Upper lobe of left lung (tissue), 6 donors: ENCODE measurements at places on chromosomes 13 and 19.

DNA sequence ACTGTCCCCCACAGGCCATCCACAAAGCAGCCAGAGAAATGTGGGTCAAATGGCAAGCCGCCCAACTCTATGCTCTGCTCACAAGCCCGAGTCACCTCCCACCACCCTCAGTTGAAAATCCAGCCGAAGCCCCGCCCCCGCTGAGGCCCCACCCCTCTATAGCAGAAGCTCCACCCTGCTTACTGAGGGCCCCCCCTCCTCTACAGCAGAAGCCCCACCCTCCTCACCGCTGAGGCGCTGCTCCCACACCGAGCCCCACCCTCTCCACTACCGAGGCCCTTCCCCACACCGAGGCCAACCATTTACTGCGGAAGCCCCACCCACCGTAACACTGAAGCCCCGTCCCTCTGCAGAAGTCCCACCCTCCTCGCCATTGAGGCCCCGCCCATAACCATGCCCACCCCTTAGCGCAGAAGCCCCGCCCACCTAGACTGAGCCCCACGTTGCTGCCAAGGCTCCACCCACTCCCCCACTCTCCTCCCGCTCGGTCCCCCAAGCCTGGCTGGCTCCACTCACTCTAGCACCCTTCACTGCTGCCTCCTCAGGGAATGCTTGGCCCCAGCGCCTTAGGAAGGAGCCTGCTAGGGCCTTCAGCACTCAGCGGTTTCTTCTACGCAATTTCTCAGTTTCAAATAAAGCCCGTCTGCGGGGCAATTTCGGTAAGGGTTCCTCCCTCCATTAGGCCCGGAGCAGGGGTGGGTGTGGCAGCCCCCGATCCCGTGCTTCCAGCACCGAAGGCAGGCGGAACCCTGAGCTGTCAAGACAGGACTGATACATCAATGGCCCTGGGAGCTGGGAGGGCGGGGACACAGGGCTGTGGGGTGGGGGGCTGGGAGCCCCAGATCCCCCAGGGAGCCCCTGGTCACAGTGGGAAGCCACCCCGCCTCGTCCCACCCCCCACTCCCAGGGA, 9.0 kb upstream of the MYDGF start:
- DNase-seq = no peak

- DNase-seq = no peak
These were observed 476 bp downstream of the TYK2 start for GRCh38 chr19:10379880-10380312.

DNA sequence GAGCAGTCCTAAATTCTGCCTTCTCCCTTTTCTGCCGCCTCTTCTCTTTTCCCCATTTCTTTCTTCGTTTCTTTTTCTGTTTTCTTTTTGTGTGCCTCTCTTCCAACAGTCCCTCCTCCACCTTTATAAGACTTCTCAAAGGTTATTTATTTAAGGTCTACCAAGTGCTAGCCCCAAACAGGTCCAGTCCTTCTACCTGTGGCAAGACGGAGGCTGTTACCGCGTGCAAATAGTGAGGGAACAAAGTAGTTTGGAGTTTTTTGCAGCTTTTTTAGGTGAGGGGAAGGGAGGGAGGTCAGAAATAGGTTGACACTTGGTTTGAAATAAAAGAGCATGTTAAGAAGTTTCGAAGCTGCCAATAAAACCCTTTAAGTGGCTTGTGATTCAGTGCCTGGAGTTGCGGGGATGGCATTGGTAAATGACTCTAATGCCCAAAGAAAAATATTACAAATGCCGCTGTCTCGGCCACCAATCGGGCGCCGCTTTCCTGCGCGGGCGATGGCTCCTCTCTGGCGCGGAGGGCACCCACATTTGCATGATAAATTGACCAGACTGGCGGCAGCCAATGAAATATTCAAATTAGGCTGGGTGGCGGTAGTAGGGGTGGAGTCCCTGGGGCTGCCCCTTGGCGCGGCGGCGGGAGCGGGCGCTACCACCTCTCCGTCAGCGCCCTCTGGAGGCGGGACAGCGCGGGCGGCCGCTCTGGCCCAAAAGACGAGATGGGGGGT, 7.5 kb upstream of the TSHZ3 start:
- peak; percentile 47 for DNase-seq

GRCh38 chr19:16899566-16900075, 10.8 kb downstream of the F2RL3 start:
- peak; percentile 45 for DNase-seq

- DNase-seq = no peak
These were observed 2.5 kb downstream of the SLC1A5 start for GRCh38 chr19:46785980-46786235.

GRCh38 chr13:50941146-50941545, 31.6 kb downstream of the RNASEH2B start:
- DNase-seq = no peak

- DNase-seq = no peak
These were observed 7.5 kb upstream of the ARHGEF18 start for GRCh38 chr19:7340959-7341837.

DNA sequence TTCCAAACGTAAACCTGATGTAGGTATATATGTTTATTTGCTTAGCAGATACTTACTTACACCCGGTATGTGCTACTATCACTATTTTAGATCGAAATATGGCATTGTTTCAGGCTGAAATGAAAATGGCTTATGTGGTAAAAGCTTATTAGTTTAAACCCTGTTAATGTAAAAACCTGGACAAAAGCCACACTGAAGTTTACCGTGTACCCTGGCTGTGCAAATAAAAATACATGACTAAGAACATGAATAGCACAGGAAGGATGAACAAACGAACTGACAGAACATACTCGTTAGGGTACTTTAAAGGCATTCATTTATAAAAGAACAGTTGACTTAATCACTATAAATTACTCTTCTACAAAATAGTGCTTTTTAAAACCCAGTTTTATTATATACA, 6.6 kb downstream of the CLDN10 start:
- no peak for DNase-seq

GRCh38 chr13:27955014-27955591, 14.0 kb downstream of the CDX2 start:
- DNase-seq = no peak
